ENCODE measurements at places on chromosomes 2 and 18. TPM values are rescaled to one million over a fixed set of nuclear protein-coding genes. Genes with fewer than 3 reads are reported as not detected.

The TMEM169 gene
- total RNA-seq = 3.0 TPM

DNA sequence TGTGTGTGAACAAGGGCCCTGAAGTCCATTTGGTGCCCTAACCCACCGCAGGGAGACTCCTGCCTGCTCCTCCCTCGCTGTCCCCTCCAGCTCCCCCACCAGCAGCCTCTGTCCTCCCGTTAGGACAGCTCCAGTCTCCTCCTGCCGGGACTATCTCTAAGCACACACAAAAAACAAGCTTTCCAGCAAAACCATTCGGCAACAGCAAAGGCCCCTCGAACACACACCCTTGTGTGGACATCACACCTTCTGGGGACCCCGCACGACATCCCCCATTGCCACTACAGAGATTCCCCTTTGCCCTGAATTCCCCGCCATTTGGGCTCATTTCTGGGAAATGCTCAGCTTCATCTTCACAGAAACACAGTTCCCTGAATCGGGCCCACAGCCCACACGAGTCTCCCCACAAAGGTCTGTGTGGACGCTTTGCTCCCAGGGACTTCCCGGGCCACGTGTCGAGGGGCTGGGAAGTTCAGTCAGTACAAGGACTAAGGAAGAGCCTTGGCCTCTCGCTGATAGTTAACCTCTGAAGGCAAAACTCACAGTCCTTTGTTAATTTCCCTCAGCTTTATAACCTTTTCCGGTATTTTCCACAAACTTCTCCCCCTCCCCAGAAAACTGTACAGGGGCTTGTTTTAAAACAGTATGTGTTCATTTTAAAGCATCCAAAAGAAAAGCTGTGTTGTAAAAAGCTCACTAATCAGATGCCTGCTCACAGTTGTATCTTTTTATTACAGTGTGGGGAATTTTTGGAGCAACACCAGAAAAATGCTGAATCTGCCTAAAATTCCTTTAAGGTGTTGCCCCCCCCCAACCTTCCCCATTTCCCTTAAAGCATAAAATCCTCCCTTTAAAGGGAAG is 25.9 kb downstream of the SMAD7 start:
- no peaks in the 10 kb centered on the region for H3K27me3 ChIP-seq
- DNase-seq = peak; percentile 26
- peaks cover 44% of the 10 kb centered on the region for H3K36me3 ChIP-seq
- peak overlapping the region; percentile 46 for H3K4me3 ChIP-seq
- peak overlapping the region; percentile 90 for H3K27ac ChIP-seq

- peaks cover 67% of the 10 kb centered on the region for H3K36me3 ChIP-seq
- H3K4me1 ChIP-seq = peaks cover 77% of the 10 kb centered on the region
- no peaks in the 10 kb centered on the region for H3K27me3 ChIP-seq
- H3K4me3 ChIP-seq = no peak overlapping the region
- H3K27ac ChIP-seq = peak overlapping the region; percentile 70
Observed at GRCh38 chr2:224957540-224958461, 84.5 kb downstream of the DOCK10 start.

DNA sequence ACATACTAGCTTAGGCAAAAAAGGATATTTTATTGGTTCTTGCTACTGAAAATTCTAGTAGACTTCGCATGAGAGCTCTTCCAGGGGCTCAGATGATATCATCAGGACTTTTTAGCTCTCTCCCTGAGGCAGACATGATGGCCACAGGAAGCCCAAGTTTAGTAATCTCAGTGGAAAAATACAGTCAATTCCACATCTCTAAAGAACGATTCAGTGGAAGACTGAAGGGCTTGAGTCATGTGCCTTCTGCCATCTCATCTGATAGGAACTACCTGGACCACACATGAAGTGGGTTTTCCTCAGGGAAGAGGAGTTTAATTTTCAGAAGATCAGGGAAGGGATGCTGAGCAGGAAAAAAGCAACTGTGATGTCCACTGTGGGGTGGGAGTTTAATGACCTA is 117.3 kb downstream of the TTC27 start:
- H3K27ac ChIP-seq = no peak overlapping the region
- DNase-seq = no peak
- no peaks in the 10 kb centered on the region for H3K4me1 ChIP-seq
- no peak overlapping the region for H3K4me3 ChIP-seq
- peaks cover 33% of the 10 kb centered on the region for H3K36me3 ChIP-seq

GRCh38 chr18:78949216-78949615 is 30.4 kb upstream of the SALL3 start:
- H3K36me3 ChIP-seq = peaks cover 3% of the 10 kb centered on the region
- H3K27ac ChIP-seq = no peak overlapping the region
- H3K4me1 ChIP-seq = no peaks in the 10 kb centered on the region
- no peak for DNase-seq
- H3K27me3 ChIP-seq = no peaks in the 10 kb centered on the region

The EPAS1 gene
- 7.9 TPM for total RNA-seq

GRCh38 chr2:82257796-82258555 is 1953.4 kb upstream of the LRRTM1 start:
- H3K36me3 ChIP-seq = no peaks in the 10 kb centered on the region
- no peaks in the 10 kb centered on the region for H3K4me1 ChIP-seq
- H3K27me3 ChIP-seq = no peaks in the 10 kb centered on the region
- H3K4me3 ChIP-seq = no peak overlapping the region
- no peak overlapping the region for H3K27ac ChIP-seq

DNA sequence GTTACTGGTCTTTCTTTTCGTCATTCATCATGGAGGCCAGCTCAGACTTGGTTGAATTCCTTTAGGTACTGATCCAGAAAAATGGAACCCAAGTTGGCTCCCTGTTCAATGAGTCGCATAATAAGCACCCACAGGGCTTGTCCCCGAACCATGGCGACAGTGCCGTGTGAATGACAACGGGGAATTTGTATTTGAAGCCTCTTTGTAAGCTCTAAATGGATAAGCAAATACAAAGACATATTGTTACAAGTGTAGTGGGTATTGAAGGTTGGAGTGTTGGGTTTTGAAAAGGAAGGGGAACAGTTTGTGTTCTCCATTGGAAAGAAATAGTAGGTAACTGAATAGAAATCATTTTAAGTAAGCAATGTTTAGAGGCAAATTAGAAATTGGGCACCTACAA is 288.9 kb downstream of the SLC4A3 start:
- no peak overlapping the region for H3K4me3 ChIP-seq
- no peak for DNase-seq
- H3K4me1 ChIP-seq = no peaks in the 10 kb centered on the region

DNA sequence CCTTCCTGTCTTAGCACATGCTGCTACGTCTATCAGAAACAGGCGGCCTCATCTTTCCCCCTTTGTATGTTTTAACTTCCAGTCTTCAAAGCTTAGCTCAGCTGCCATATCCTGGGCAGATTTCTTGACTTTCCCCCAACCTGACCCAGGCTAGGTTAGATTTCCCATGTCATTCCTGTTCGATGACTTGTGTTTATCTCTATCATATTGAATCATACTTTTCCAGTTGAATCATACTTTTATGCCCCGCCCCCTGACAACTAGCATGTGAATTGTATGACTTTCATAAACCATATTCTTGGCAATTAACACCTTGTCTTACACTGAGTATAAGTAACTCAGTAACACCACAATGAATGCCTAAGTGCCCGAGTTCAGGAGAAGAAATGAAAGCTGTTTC is 128.3 kb downstream of the CYRIA start:
- H3K36me3 ChIP-seq = no peaks in the 10 kb centered on the region
- H3K4me3 ChIP-seq = no peak overlapping the region
- no peaks in the 10 kb centered on the region for H3K4me1 ChIP-seq

GRCh38 chr2:135386993-135387392 is 144.0 kb downstream of the ZRANB3 start:
- H3K36me3 ChIP-seq = no peaks in the 10 kb centered on the region
- H3K27me3 ChIP-seq = no peaks in the 10 kb centered on the region
- H3K4me1 ChIP-seq = no peaks in the 10 kb centered on the region
- H3K4me3 ChIP-seq = no peak overlapping the region
- DNase-seq = no peak

- no peaks in the 10 kb centered on the region for H3K36me3 ChIP-seq
- DNase-seq = no peak
- no peak overlapping the region for H3K27ac ChIP-seq
- H3K4me3 ChIP-seq = no peak overlapping the region
- no peaks in the 10 kb centered on the region for H3K4me1 ChIP-seq
- no peaks in the 10 kb centered on the region for H3K27me3 ChIP-seq
Observed at GRCh38 chr2:106943468-106944200, 57.7 kb upstream of the ST6GAL2 start.

DNA sequence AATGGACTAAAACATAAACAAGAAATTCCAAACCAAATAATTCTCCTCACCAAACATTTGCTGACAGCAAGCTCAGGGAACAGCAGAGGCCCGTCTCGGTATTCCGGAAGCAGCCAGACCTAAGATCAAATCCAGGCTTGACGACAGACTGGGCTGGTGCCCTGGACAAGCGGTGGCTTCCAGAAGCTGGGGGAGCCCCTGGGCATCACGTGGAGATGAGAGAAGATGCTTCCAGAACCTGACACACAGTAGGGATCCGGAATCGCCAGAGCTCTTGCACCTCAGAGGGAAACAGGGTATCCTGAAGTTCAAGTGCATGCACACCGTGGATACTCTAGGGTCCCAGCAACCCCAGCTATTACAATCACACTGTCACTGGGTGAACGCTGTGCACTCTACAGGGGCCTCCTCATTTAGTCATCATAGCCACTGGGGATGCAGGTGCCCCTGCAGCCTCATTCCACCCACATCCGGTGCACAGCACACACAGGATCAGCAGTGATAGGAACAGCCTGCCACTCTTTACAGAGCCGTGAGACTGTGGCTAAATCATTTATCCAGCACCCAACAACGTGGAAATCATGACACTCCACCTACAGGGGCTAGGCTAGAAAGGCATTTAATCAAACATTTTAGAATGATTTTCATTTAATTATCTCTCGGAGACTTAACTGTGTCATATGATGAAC is 102.6 kb downstream of the HDAC4 start:
- H3K27ac ChIP-seq = peak overlapping the region; percentile 93
- no peaks in the 10 kb centered on the region for H3K27me3 ChIP-seq
- peak overlapping the region; percentile 85 for H3K4me3 ChIP-seq
- H3K36me3 ChIP-seq = peaks cover 12% of the 10 kb centered on the region

Measured in activated CD4-positive, alpha-beta T cell treated with anti-CD3 and anti-CD28 coated beads, Interleukin-2, amount 10 ng/mL, durations not matched to agents 7 days and 5 days (primary cell).